ENCODE measurements at places on chromosomes 1 and 21.

GRCh38 chr1:190812996-190813395 is 335.3 kb upstream of the BRINP3 start:
- DNase-seq, result no peak

GRCh38 chr1:186865253-186865652 is 36.5 kb downstream of the PLA2G4A start:
- DNase-seq, result no peak

DNA sequence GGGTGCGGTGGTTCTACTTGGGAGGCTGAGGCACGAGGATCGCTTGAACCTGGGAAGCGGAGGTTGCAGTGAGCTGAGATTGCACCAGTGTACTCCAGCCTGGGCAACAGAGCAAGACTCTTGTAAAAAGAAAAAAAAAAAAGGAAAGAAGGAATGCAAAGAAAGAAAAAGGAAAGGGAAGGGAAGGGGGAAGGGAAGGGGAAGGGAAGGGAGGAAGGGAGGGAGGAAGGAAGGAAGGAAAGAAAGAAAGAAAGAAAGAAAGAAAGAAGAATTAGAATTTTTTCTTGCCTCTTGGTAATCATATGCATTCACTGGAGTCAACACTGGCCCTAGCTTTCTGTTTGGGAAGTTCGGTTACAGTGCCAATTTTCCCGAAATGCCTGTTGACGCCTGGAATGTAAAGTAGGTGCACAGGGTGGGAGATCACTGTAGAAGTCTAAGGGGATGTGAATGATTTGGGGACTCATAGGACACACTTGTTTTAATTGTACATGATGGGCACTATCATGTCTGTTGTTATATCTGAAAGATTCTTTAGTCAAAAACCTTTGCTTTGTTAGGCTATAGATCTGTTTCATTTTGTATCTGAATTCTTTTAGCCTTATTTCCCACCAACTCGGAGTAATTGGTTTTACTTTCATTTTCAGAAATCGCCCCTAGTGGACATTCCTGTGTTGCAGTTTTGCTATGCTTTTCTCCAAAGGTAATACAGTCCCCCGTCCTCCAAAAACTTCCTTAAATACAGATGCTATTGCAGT is 59.8 kb upstream of the MORC3 start:
- DNase-seq, result no peak

DNA sequence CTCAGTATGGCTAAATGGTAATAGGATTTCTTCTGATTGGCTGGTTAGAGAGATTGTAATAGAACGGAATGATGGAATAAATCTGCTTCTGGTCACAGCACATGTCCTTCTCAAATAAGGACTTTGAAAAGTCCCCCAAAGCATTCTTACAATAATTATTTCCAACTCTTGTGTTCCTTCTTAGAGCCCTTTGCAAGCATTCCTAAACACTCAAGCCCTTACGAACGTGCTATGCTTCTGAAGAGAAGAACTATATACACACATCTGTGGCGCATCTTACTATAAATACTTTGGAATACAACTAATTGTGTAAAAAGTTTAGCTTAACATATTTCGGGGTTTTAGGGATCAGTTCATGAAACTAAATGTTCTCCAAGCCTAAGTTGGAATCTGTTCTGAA is 25.6 kb downstream of the CLIC4 start:
- DNase-seq, result no peak

- peak; percentile 9 for DNase-seq
Measured at GRCh38 chr1:29628190-29628589, 391.9 kb downstream of the PTPRU start.

- DNase-seq, result no peak
Measured at GRCh38 chr1:182702826-182703524, 18.6 kb upstream of the RGS8 start.

DNA sequence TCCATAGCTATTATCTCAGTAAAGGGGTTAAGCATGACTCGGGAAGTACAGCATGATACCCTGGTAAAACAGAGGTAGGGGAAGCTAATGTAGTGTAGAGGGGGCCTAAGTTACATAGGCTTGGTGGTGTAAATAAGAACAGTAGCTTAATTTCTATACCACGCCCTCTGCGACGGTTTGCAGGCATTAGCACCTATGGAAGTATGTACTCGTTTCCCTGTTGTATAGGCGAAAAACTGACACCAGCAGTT is 470 bp upstream of the NAXE start:
- DNase-seq, result no peak

- peak; percentile 71 for DNase-seq
Measured at GRCh38 chr1:86774305-86775295, 70.2 kb downstream of the SH3GLB1 start.

- DNase-seq, result no peak
Measured at GRCh38 chr1:90107990-90108389, 113.1 kb downstream of the ZNF326 start.

- no peak for DNase-seq
Measured at GRCh38 chr1:22204989-22205913, 62.4 kb upstream of the WNT4 start.

- DNase-seq, result peak; percentile 54
Measured at GRCh38 chr1:43309405-43310025, 8.7 kb downstream of the TIE1 start.

- DNase-seq, result no peak
Measured at GRCh38 chr1:212688341-212689047, 11.1 kb downstream of the BATF3 start.

DNA sequence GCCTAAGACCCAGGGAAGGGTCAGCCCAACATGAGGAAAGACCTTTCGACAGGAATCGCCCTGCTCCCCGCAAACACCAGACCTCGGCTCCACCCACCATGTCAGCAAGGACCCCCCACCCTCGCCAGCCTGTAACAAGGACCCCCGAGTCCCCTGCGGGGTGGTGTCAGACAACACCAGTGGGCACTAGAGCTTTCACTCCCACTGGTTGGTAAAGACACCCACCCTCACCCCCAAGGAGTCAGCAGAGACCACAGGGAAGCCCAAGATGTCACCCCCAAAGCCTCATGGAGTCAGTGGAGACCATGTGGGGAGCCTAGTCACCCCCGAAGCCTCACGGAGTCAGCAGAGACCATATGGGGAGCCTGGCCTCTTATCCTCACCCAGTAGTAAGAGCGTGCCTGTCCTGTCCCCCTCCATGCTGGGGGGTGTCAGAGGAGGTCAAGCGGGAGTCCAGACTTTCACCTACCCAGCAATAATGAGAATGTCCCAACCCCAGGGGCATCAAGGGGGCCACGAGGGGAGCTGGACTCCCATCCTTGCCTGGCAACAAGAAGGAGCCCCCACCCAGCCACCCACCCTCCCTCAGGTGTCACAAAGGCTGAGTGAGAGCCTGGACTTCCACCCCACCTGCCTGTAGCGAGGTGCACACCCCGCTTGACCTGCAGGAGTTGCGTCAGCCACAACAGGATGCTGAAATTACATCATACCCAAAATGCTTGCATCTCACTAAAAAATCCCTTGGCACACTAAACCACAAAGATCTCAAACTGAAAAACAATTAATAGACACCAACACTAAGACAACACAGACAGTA is 24.8 kb downstream of the SLC19A1 start:
- no peak for DNase-seq

DNA sequence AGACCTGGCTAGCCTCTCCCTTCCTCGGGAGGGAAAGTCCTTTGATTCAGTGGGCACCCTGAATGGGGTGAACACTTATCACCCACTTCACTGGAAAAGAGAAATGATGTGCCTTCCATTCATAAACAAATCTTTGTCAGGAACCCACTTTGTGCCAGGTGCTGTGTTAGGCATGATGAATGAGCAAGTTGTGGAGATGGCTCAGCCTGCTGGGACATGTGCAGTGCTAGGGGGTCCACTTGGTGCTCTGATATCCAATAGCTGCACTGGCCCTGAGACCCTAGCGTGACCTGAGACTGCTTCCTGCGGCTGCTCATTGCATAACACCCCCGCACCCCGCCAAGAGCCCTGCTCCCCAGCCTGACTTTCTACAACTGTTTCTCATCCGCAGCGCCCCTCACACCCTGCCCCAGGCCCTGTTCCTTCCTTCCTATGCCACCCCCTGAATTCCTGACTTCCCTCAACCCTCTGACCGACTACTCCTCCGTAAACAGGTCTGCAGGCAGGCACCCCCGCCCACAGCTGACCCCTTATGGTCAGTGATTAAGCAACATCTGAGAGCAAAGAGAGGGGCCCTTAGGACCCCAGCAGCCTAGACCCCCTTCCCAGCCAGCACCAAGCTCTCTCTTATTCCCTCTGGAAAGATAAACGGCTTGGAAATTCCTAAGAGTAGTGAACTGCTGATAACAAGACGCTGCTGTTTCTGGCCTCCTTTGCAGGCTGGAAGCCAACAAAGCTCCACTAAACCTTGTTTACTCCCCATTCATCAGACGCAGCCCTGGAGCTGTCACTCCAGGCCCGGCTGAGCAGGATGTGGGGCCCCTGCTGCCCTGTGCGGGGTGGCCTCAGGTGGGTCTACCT is 12.9 kb downstream of the CSRP1 start:
- no peak for DNase-seq

GRCh38 chr1:226481133-226481532 is 67.4 kb upstream of the STUM start:
- DNase-seq, result no peak

DNA sequence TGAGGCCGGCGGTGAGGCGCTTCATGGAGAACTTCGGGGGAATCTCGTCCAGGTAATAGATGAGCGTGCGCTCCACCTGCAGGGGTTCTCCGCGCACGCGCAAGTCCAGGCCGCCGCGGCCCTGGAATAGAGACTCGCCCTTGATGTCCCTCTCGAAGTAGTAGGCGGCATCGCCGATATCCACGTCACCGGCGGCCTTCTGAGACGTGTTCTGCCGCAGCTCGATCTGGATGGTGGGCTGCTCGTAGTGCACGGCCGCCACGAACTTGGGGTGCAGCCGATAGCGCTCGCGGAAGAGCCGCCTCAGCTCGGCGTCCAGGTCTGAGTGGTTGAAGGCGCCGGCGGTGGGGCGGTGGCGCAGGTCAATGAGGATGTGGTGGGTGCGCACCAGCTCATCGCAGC is 726 bp downstream of the TACSTD2 start:
- no peak for DNase-seq

- no peak for DNase-seq
Measured at GRCh38 chr1:75731881-75732280, 7.4 kb downstream of the ACADM start.

DNA sequence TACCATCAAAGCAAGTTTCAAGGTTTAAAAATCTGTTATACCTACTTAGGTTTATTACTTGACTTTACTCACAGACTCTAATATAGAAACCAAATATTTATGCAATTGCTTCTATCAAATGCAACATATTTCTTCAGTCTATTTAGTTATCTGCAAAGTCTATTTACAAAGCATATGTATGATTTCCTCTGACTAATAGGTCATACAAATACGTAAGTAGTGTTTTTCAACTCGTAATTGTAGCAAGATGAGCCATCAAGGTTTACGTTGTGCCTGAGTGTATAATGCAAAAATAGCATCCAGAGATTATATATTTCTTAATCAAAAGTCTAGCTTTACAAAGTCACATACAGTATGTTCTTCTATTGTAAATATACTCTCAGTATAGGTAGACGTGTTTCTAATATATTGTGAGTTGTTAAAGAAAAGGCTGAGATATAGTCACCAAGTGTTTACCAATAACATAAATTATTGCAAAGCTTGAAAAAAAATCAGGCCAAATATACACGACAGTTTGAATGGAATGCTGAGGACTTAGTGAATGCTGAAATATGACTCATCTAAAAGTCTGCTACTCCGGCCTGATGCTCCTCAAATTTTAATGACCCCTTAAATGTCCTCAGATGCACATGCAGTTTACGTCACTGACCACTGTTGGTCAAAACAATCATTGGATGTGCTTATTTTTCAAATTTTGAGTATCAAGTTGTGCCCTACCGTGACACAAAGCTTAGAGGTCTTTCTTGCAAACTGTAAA is 48.4 kb downstream of the ADAMTS5 start:
- DNase-seq, result no peak

DNA sequence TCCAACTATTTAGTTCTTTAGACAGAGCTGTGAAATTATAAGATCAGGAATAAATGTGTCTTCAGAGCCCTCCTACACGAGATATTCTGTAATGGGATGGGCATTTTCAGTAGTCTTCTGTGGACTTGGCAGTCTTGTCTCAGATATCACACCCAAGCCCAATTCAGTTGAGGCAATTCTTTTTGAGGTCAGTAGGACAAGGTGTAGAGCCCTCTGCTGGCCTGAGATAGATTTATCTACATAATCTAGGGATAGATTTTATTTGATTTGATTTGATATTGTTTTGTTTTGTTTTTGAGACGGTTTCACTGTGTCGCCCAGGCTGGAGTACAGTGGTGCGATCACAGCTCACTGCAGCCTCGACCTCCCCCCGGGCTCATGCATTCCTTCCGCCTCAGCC is 77.5 kb downstream of the FMN2 start:
- no peak for DNase-seq

DNA sequence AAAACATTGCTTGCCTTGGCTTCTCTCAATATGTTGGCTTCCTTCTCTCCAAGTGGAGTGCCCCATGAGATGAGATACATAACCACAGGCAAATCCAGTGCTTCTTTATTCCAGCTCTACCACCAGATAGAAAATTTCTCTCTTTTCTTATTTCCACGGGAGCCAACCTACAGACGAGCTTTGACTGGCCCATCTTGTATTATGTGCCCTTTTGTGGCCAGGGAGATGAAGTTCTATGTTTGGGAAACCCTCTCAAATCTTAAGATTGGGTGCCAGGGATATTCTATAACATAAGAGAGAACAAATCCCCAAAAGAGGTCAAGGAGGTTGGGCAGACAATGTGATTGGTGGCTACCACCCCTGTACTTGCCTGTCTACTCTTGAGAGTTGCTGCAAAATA is 351.8 kb downstream of the ZNF326 start:
- no peak for DNase-seq

- no peak for DNase-seq
Measured at GRCh38 chr1:27614043-27614624, 10.2 kb upstream of the AHDC1 start.

GRCh38 chr1:91793189-91793588 is 92.8 kb downstream of the TGFBR3 start:
- no peak for DNase-seq

- DNase-seq, result no peak
Measured at GRCh38 chr21:29306920-29307319, 8.2 kb downstream of the BACH1 start.

- DNase-seq, result no peak
Measured at GRCh38 chr1:173823781-173824314, 625 bp upstream of the DARS2 start.
